ENCODE measurements at places on chromosomes 3 and 15. TPM values are rescaled to one million over a fixed set of nuclear protein-coding genes. Genes with fewer than 3 reads are reported as not detected.

The GABRR3 gene
- not detected for total RNA-seq

The NOX5 gene
- 0.11 TPM for total RNA-seq

The HTR3E gene
- not detected for total RNA-seq

The TRAIP gene
- 16.4 TPM for total RNA-seq

The RETNLB gene
- not detected for total RNA-seq

The ANKRD34C gene
- total RNA-seq: not detected

The GOLGA6L7 gene
- total RNA-seq: not detected

The REC114 gene
- total RNA-seq: not detected

The MKRN2OS gene
- not detected for total RNA-seq

The FEZF2 gene
- total RNA-seq: not detected

The POMGNT2 gene
- total RNA-seq: 18.6 TPM

The CLDN18 gene
- not detected for total RNA-seq

The SOX14 gene
- not detected for total RNA-seq

The AQP9 gene
- total RNA-seq: not detected

The SELENOK gene
- total RNA-seq: 57.1 TPM

The CCDC39 gene
- total RNA-seq: not detected

The AVEN gene
- total RNA-seq: 21.3 TPM

The ZPLD1 gene
- 0.21 TPM for total RNA-seq

The FAM81A gene
- 3.2 TPM for total RNA-seq

The PLIN1 gene
- not detected for total RNA-seq

The SEMA6D gene
- 0.64 TPM for total RNA-seq

The FES gene
- 0.85 TPM for total RNA-seq

The TGM4 gene
- total RNA-seq: 0.80 TPM

The CCDC13 gene
- 2.5 TPM for total RNA-seq

The ITIH1 gene
- not detected for total RNA-seq

The KCNMB2 gene
- not detected for total RNA-seq

The CRYBG3 gene
- 9.4 TPM for total RNA-seq

The GRM7 gene
- total RNA-seq: 0.40 TPM

The PLA2G4E gene
- not detected for total RNA-seq

The ERC2 gene
- 0.53 TPM for total RNA-seq

The COL6A5 gene
- total RNA-seq: not detected

The RASL12 gene
- total RNA-seq: 0.60 TPM

The CMTM7 gene
- 106 TPM for total RNA-seq

The FOXB1 gene
- not detected for total RNA-seq

The BTLA gene
- total RNA-seq: not detected

The TRPC1 gene
- total RNA-seq: 5.9 TPM

The MYZAP gene
- total RNA-seq: 2.6 TPM

The ISG20 gene
- total RNA-seq: 383 TPM

The HYKK gene
- 0.98 TPM for total RNA-seq

The GPR87 gene
- total RNA-seq: not detected

The PARP9 gene
- total RNA-seq: 7.2 TPM

The ARGFX gene
- total RNA-seq: not detected

The CHRNA3 gene
- total RNA-seq: not detected

The PROS1 gene
- 6.6 TPM for total RNA-seq

The TMEM212 gene
- total RNA-seq: not detected

The SYNPR gene
- not detected for total RNA-seq

The PODXL2 gene
- total RNA-seq: 22.0 TPM

All from A375 (cell line).